ENCODE measurements at places on chromosomes 6 and 20. TPM values are rescaled to one million over a fixed set of nuclear protein-coding genes. Genes with fewer than 3 reads are reported as not detected.

GRCh38 chr6:165680975-165681374, 17.9 kb upstream of the PDE10A start:
- no peak for DNase-seq

PCNA gene
- total RNA-seq = 56.7 TPM

POM121L2 gene
- not detected for total RNA-seq

- DNase-seq = no peak
Measured at GRCh38 chr6:64703922-64704321, 1003.1 kb downstream of the EYS start.

DNA sequence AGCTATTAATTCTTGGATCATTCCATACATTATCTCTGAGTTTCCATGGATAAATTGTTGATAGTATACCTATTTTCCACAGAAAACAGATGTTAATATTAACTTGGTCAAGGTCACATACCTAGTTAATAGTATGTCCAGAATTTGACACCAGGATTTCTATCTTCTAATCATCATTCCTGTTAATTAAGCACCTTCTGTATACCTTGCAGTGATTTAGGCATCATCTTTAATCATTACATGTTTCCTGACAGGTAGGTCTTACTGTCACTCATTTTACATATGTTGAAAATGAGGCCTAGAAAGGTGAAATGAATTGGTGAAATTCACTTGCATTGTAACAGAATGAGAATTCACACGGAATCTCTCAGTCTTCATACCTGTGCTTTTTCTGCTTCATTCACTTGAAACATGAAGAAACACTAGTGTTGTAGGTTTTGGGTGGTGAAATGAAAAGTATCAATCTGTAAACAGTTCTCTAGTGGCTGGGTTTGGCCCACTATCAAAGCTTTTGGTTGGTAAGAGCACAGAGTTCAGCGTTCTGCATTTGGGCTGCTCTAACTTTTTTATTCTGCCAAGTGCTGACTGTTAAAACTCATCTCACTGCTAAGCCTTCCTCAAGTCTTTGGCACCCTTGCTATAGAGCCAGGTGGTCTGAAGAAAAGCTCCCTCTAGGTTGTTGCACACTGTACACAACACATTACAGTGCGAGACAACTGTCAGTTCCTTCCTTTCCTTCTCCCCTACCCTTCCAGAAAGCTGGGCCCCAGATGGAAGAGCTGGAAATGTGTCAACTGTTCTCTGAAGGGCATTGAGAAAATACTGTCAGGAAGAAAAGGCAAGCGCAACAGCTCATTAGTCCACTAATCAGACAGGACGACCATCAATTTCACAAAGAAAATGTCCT, 57.8 kb upstream of the C20orf144 start:
- no peak for DNase-seq

DNA sequence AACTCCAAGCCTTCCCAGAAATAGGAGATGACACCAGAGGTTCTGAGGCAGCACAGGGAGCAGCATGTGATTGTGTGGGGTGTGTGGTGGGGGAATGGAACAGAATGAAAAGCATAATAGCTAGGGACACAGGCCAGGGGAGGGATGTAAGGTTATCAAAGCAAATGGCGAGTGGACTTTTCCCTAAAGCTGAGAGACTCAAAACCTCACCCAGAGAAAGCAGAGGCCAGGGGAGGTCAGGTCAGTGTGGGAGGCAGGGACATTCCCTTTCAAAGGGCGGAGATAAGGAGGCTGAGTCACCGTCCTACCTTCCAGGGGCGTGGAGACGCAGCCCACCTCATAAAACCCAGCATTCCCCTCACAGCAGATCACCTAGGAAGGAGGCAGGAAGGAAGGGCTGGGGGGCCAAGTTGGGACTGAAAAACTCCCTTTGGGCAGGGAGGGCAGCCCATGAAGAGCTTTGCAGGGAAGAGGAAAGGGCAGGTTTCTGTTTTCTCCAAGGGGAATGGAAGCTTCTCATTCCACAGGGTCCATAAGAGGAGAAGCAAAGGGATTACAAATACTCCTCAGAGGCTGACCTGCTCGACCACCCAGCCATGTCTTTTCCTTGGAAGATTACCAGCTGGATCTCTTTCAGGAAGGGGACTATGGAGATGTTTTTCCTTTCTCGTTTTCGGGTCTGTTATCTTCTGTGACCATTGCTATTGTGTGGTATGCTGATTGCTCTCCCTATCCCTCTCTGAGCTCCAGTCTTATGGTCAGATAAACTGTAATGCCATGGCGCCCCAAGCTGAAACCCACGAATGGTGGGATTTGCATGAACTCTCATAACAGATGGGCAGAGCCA, 9.6 kb upstream of the LY6G5C start:
- peak; percentile 44 for DNase-seq

DNA sequence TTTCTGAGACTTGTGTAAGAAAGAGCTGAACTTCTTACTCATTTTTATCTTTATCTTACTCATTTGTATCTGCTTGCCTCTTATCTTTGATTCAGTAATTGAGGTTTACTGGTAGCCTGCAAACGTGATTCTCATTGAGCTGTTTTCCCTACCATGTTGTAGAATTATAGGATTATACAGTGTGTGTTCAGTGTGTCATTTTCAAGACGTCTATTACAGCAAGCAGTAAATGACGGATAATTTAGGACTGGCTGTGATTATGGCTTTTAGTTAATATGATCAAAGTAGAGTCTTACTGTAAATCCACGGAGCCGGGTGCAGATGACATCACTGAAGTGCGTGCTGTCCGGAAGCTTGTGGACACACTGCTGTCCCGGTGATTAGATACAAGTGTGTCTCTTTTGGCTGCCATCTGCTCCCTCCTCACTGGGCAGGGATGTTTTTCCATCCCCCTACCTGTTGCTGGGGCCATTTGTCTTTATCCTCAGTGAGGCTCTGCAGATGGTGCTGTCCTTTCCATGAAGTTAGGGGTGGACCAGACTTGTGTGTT, 6.0 kb downstream of the NELFCD start:
- no peak for DNase-seq

DNA sequence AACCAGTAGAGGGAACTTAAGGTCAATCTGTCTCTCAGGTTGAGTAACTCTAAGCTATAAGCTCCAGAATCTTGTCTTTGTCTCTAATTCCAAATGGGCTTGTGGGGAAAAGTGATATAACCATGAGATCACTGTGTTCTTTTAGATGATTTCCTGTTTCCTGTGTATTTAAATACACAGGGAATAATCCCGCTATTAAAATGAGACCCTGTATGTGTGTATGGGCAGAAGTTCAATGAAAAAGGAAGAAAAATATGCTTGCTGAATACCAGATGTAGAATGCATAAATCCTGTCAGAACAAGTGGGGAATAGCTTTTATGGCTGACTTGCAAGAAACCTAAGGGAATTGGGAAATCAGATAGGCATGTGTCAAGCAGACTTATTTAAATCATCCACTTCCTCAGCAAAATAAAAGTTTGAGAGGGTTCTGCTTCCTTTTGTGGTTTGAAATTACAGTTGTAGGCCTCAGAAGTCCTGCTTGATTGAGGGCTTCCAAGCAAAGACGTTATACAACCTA, 164.7 kb upstream of the PDE7B start:
- DNase-seq = no peak

- DNase-seq = no peak
Measured at GRCh38 chr6:106629859-106630163, 433 bp downstream of the QRSL1 start.

- DNase-seq = no peak
Measured at GRCh38 chr20:10201321-10201870, 17.2 kb upstream of the SNAP25 start.

MDFI gene
- not detected for total RNA-seq

- DNase-seq = peak; percentile 42
Measured at GRCh38 chr20:61902221-61902869, 163.3 kb downstream of the TAF4 start.

DNA sequence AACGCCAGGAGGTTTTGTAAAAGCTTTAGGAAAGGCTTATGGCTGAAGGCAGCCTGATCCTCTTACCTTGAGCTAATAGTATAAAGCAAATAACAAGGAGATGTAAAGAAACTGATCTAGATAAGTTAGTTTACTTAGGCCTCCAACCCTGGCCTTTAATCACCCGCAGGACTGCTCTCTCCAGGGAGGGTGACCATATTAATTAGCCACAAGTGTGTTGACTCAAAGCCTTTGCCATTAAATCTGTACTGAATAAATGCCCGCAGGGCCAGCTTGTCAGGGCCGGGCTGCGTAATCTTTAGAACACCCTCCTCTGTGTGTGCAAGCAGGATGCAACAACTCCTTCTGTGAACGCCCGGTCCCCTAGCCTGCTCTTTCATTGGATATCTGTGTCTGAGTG, 6.1 kb upstream of the PRSS16 start:
- DNase-seq = no peak

DNA sequence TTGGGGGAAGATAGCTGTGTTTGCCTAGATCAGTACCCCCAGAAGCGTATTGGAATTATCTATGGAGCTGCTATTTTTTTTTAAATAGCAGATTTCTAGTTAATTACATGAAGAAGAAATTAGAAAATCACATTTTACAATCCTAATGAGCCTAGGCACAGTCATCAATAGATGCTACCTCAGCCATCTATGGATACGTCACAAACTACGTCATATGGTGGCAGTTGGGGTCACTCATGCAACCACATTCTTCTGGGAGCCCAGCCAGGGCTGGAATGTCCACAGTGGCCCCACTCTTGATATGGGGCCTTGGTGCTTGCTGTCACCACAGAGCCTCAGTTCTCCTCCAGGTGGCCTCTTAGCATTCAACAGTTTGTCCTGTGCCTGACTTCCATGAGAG, 63.0 kb downstream of the SNRNP48 start:
- no peak for DNase-seq

DNMT3B gene
- 0.55 TPM for total RNA-seq

GUCA1A gene
- not detected for total RNA-seq

GRCh38 chr20:54122189-54122588, 51.6 kb downstream of the CYP24A1 start:
- DNase-seq = no peak

- DNase-seq = no peak
Measured at GRCh38 chr6:37612475-37612874, 85.2 kb downstream of the MDGA1 start.

DNA sequence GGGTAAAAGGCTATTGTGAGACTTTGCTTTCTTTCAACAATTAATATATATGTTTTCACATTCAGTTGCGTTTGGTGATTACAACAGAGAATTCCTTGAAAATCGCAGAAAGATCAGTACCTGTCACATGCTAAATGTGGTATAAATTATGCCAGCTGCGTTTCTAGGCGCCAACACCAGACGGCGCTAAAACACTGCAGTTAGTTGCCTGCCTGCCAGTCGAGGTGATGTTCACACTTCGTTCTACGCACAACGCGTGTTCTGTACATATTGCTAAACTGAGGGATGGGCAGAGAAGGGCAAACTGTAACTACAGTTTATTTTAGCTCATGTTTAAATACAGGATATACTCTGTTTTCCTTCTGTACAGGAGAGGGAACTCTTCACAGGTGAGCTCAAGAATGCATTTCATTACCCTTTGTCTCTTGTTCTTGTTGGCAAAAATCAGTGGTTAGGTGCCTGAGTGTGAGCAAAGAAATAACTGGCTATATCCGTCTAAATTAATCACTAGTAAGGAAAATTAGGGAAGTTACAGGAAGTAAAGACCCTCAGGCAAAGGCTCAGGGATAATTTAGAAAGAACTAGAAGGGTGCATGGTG, 100.1 kb upstream of the RGS17 start:
- peak; percentile 40 for DNase-seq

DNA sequence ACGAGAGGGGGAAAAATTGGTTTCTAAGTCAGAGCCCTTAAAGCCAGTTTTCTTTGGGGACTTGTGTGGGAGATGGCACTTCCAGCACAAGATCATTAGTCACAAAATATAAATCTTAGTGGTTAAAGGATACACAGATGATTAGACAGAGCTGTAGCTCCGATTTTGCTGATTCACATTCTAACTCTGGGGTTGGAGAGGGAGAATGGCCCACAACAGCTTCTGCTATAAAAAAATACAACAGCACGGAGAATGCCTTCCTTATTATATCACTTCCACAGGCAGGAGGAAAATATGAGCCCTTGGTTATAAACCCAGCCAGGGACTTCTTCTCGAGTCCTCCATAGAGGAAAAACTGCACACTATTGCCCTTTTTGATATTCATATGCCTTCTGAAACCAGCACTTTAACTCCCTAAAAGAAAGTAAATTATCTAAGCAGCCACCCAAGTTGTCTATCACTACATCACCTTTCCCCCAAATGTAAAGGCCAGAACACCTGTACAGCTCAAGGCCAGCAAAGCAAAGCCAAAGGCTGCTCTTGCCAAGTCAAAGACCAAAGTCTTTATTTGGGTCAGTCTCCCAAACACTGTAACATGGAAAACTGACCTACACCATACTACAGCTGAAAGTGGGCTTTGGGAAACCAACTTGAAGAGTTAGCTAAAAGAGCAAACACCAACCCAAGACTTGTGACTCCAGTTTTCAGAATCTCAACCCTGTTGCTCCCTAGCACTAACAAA, 10.4 kb downstream of the MRPL14 start:
- DNase-seq = no peak

NOTCH4 gene
- total RNA-seq = 2.6 TPM

DNA sequence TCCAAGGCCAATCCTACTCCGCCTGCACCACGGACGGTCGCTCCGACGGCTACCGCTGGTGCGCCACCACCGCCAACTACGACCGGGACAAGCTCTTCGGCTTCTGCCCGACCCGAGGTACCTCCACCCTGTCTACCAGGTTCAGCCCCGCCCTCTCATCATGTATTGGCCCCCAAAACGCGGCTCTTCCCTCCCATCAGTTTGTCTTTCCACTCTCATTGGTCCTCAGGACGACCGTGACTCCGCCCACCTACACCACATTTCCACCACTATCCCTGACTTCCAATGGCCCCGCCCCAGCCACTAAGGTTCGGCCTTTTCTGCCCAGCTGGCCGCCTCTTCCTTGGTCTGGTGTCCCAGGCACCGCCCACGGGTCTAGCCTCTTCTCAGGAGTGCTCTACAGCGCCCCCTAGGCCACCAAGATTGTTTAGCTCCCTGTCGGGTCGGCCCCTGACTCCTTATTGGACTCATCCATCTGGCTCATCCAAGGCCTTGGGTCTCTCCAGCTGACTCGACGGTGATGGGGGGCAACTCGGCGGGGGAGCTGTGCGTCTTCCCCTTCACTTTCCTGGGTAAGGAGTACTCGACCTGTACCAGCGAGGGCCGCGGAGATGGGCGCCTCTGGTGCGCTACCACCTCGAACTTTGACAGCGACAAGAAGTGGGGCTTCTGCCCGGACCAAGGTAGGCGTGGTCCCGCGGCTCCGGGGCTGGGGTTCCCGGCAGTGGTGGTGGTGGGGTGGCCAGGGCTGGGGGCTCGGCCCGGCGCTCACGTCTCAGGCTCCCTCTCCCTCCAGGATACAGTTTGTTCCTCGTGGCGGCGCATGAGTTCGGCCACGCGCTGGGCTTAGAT, 3.1 kb downstream of the MMP9 start:
- DNase-seq = peak; percentile 54

TRIM15 gene
- 5.8 TPM for total RNA-seq

SULF2 gene
- total RNA-seq = 103 TPM

EPPIN gene
- total RNA-seq = not detected

- no peak for DNase-seq
Measured at GRCh38 chr6:14058735-14059134, 58.8 kb upstream of the CD83 start.

SEL1L2 gene
- not detected for total RNA-seq

OR2B6 gene
- not detected for total RNA-seq

GRCh38 chr6:31901415-31901952, 402 bp downstream of the ZBTB12 start:
- peak; percentile 68 for DNase-seq

TMC2 gene
- total RNA-seq = not detected

UBD gene
- total RNA-seq = 8.4 TPM

All from transverse colon (tissue), 4 donors.